ENCODE measurements at places on chromosomes 3 and 15. TPM values are rescaled to one million over a fixed set of nuclear protein-coding genes. Genes with fewer than 3 reads are reported as not detected.

GOLGA6B gene
- not detected for total RNA-seq

TGM4 gene
- total RNA-seq = not detected

H1-8 gene
- total RNA-seq = not detected

PROS1 gene
- 72.8 TPM for total RNA-seq

CLSTN2 gene
- 1.6 TPM for total RNA-seq

NEK10 gene
- 16.2 TPM for total RNA-seq

CPLX3 gene
- total RNA-seq = not detected
